ENCODE measurements at places on chromosomes 6 and 20. TPM values are rescaled to one million over a fixed set of nuclear protein-coding genes. Genes with fewer than 3 reads are reported as not detected.

The AIF1 gene
- total RNA-seq = 6.2 TPM

GRCh38 chr6:86856937-86857563 is 80.3 kb upstream of the HTR1E start:
- no peak overlapping the region for H3K4me3 ChIP-seq
- peak; percentile 82 for DNase-seq
- no peak overlapping the region for H3K27ac ChIP-seq

DNA sequence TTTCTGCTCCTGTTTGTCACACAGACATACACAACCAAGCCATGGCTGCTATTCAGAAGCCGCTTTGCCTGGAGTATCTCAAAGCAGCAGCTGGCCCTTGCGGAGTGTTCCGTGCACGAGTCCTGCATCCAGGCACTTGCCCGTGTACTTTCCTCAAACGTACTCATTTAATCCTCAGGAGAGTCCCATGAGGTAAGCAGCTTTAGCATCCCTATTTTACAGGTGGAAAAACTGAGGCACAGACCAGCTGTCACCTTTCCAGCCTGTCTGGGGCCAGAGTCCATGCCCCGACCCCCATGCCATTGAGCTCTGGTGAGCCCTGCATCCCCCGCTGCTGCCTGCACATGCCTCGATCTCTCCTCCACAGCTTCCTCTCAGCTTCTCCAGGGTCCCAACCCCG is 130.0 kb downstream of the ERMARD start:
- no peaks in the 10 kb centered on the region for H3K27me3 ChIP-seq
- no peaks in the 10 kb centered on the region for H3K4me1 ChIP-seq
- no peak for DNase-seq
- H3K4me3 ChIP-seq = no peak overlapping the region
- no peak overlapping the region for H3K27ac ChIP-seq

The ASIP gene
- total RNA-seq = not detected

The SYNDIG1 gene
- total RNA-seq = 7.4 TPM

The DEFB123 gene
- not detected for total RNA-seq

- no peaks in the 10 kb centered on the region for H3K27me3 ChIP-seq
- H3K4me1 ChIP-seq = no peaks in the 10 kb centered on the region
- H3K4me3 ChIP-seq = no peak overlapping the region
- no peak for DNase-seq
- H3K27ac ChIP-seq = no peak overlapping the region
These were observed 197.7 kb downstream of the QKI start for GRCh38 chr6:163612200-163612599.

- no peaks in the 10 kb centered on the region for H3K36me3 ChIP-seq
- no peak overlapping the region for H3K27ac ChIP-seq
- DNase-seq = no peak
- H3K4me1 ChIP-seq = no peaks in the 10 kb centered on the region
- H3K27me3 ChIP-seq = no peaks in the 10 kb centered on the region
- no peak overlapping the region for H3K4me3 ChIP-seq
These were observed 57.2 kb upstream of the SOX4 start for GRCh38 chr6:21536280-21536766.

DNA sequence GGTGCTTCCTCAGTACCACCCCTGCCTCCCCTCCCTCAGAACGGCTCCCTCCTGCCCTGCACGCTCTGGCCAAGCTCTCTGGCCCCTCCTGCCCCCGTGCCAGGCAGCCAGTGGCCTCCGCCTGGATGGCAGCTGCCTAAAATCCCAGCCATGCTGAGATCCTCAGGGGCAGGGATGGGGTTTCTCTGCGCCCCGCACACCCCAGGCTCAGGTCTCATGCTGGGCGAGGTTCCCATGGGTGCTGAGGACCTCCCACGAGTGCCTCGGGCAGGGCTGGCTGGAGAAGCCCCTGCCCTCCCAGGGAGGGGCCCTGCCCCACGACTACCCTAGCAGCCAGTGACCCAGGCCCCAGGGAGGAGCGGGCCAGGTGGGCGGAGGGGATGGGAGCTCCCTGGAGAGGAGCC is 2.7 kb downstream of the PTK6 start:
- H3K27ac ChIP-seq = no peak overlapping the region
- no peaks in the 10 kb centered on the region for H3K4me1 ChIP-seq
- no peaks in the 10 kb centered on the region for H3K36me3 ChIP-seq
- no peak overlapping the region for H3K4me3 ChIP-seq
- no peaks in the 10 kb centered on the region for H3K27me3 ChIP-seq

- H3K27ac ChIP-seq = no peak overlapping the region
- no peaks in the 10 kb centered on the region for H3K36me3 ChIP-seq
These were observed 76.6 kb downstream of the EDN3 start for GRCh38 chr20:59376998-59377397.

DNA sequence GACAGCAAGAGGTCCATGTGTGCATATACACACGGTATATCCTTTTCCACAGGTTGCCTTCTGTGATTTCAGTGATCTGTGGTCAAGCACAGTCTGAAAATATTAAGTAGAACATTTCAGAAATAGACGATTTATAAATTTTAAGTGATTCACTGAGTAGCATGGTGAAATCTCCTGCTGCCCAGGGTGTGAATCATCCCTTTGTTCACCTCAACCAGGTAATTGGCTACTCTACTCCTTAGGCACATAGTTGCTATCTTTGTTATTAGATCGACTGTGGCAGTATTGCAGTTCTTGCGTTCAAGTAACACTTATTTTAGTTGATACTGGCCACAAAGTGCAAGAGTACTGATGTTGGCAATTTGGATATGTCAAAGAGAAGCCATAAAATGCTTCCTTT is 1421.7 kb downstream of the GRIK2 start:
- no peak overlapping the region for H3K4me3 ChIP-seq
- no peaks in the 10 kb centered on the region for H3K36me3 ChIP-seq
- no peak overlapping the region for H3K27ac ChIP-seq
- H3K4me1 ChIP-seq = no peaks in the 10 kb centered on the region
- H3K27me3 ChIP-seq = no peaks in the 10 kb centered on the region

The SCRT2 gene
- total RNA-seq = 0.31 TPM

The GRM4 gene
- 24.4 TPM for total RNA-seq

DNA sequence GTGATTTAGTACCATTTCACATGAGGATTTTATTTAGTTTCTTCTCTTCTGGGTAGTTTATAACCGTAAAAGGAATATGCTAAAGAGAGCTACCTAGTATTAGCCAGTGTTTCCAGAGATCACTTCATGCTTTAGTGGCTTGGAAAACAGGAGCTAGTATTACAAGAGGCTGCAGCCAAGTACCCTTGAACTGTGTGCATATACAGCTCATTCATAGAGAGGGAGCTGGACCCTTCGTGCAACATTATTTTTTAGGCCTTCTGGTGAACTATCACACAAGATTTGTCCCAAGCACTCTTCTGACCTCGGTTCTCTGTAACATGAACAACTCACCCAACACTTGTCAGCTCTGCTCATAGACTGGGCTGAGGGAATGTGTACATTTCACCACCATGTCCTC is 74.9 kb upstream of the RIN2 start:
- H3K27ac ChIP-seq = no peak overlapping the region
- no peaks in the 10 kb centered on the region for H3K4me1 ChIP-seq
- DNase-seq = no peak
- H3K4me3 ChIP-seq = no peak overlapping the region
- no peaks in the 10 kb centered on the region for H3K27me3 ChIP-seq

DNA sequence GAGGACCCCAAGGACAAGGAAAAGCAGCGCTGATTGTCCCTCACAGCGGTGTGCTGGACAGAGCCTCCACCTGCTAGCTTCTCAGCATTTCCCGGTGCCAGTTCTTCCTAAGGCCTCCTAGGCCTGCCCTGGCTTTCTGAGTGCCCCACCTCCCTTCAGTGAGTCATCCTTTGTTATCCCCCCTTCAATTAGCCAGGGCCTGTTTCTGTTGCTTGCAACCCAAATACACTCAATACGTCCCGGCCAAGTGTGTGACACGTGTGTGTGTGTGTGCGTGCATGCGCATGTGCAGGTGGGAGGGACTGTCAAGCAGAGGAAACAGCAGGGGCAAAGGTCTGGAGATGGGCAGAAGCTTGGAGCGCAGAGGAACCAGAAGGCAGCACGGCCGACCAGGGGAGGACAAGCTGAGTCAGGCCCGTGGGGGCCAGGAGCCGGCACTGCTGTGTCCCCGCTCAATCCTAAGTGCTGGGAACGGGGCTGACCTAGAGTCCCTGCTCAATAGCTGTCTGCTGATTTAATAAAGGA is 159.8 kb downstream of the PREX1 start:
- H3K4me1 ChIP-seq = no peaks in the 10 kb centered on the region
- no peak for DNase-seq
- no peak overlapping the region for H3K4me3 ChIP-seq
- no peak overlapping the region for H3K27ac ChIP-seq
- H3K36me3 ChIP-seq = no peaks in the 10 kb centered on the region

- H3K36me3 ChIP-seq = no peaks in the 10 kb centered on the region
- peaks cover 98% of the 10 kb centered on the region for H3K4me1 ChIP-seq
- H3K27me3 ChIP-seq = no peaks in the 10 kb centered on the region
- no peak for DNase-seq
These were observed 113.5 kb downstream of the JARID2 start for GRCh38 chr6:15359335-15359862.

- no peaks in the 10 kb centered on the region for H3K4me1 ChIP-seq
- DNase-seq = no peak
- H3K27me3 ChIP-seq = no peaks in the 10 kb centered on the region
- H3K27ac ChIP-seq = no peak overlapping the region
These were observed 75.4 kb upstream of the KCNG1 start for GRCh38 chr20:51098284-51098810.
